ENCODE measurements at places on chromosomes 12 and 14.
A peak's percentile ranks its signal among the peaks of the same experiment; 100 is the strongest.

DNA sequence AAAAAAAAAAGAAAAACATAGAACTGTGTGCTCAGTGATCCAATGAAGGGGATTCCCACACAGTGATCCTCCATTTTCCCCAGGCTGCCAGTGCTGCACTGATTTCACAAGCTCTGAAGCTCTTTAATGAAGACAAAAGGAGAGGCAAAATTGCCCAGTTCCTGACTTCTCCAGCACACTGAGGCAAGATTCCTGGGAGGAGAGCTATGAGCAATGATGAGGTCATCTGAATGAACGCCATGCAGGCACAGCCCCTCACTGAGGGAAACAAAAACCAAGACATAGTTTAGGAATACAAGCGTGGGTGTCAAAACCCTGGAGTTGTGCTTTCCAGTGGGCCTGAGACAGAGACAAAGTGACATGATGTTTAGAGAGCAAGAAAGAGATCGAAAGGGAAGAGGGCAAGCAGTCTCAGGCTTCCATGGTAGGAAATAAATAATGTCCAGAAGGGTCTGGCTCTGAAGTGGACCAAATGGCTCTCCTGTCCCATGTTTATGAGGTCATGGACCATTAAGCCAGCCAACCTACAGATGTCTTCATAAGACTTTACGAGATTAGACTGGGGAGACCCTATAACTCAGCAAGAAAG, 40.9 kb upstream of the SMUG1 start:
- DNase-seq = peak; percentile 93

- no peak for DNase-seq
Measured at GRCh38 chr12:114069507-114069906, 103.4 kb upstream of the RBM19 start.

GRCh38 chr12:95385246-95386035, 88.5 kb upstream of the METAP2 start:
- peak; percentile 44 for DNase-seq

DNA sequence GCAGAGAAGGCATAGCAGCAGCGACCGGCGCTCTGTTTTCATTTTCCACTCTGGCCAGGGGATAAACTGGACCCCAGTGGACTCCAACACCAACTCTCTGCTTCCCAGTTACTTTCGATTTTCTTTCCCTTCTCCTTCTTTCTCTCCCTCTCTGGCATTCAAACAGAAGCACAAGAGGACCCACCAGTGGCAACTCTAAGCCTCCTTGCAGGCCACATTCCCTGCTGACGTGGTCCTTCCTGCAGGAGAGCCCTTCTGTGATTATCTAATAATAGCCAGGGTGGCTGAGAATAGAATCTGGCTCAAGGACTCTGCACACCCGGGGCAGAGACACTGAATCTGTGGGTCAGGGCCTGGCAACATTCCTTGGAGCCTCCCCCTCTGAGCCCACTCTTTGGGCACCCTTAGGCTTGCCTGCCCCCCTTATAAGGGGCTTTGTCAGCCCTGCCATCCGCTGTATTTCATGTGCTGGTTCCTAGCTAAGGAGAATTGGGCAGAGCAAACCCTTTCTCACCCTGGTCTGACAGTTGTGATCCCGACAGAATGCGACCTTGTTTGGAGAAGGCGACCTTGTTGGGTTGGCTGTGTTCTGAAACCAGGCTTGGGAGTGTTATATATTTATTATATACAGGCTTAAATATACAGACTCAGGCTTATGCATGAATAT, 8.2 kb upstream of the HOXC6 start:
- no peak for DNase-seq

DNA sequence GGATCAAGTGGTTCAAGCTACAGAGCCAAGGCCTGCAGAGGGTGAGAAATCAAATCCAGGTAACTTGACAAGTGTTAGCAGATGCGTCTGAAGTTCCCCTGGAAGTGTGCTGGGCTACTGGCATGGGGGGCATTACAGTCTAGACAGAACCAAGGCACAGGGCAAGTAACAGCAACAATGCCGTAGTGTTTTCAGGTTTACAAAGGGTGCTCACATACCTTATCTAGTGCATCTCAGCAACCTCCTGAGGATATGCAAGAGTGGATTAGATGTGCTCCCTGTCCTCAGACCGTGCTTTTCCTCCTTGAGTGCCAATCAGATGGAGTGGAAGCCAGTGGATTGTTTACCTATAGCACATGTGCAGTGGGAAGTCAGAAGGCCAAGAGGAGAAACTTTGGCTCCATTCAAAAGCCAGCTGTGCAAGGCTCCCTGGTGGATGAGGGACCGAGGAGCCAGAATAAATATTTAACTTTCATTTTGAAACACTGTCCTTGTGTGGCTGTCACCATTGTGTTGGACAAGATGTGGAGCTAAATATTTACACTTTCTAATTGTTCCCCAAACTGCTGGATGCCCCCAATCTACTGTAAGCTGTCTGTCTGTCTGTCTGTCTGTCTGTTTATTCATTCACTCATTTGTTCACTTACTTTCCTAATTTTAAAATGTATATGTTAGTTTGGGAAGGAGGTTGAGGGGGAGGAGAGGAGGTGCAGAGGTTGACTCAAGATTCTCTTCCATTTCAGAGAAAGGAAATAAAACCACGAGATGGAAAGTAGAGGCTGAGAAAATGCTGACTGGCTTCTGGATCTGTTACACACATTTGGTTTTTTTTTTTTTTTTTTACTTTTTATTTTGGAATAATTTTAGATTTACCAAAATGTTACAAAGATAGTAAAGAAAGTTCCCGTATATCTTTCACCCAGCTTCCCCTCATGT, 184.0 kb upstream of the PARP11 start:
- DNase-seq = no peak

- no peak for DNase-seq
Measured at GRCh38 chr14:75252254-75252837, 26.3 kb upstream of the FOS start.

GRCh38 chr14:66359500-66359899, 126.7 kb upstream of the CCDC196 start:
- peak; percentile 50 for DNase-seq

DNA sequence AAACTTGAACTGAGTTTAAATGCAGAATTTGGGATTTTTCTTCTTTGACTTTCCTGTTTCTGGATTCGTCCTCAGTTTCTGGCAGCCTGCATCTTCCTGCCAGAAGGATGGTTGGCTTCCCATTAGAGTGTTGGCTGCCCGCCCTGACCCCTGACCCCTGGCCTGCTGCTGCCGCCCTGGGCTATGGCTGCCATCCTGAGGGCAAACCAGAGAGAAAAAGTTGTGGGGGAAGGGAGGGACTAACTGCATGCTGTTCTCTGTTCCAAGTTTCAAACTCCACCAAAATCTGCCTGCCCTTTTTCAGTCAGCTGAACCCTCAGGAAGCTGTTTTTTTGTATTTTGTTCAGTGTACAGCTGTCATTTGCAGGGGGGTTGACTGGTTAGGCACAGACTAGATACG, 48.4 kb downstream of the FNTB start:
- DNase-seq = no peak

GRCh38 chr12:54358191-54358944, 5.9 kb downstream of the GPR84 start:
- DNase-seq = peak; percentile 50

- DNase-seq = no peak
Measured at GRCh38 chr12:115046805-115047204, 362.8 kb upstream of the TBX3 start.

All from AG08395 (cell line).